ENCODE measurements at places on chromosomes 2 and 18.

DNA sequence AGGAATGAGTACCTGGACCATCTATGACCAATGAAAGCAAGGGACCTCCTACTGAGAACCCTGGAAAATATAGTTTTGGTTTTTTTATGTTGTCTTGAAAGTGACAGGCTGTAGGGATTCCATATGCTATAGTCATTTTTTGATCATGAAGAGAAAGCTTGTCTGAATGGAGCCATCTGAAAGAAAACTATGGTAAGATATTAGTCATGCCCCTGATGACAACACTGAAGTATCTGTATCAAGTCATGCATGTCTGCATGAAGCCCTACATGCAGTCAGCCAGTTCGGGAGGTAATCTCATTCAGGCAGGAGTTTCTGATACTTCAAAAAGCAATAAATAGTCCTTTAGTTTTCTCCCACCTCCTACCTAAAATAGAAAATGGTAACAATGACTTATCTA is 1042.0 kb downstream of the DPP10 start:
- no peak for DNase-seq

- no peak for DNase-seq
Observed at GRCh38 chr18:24052053-24052452, 37.5 kb downstream of the TTC39C start.

DNA sequence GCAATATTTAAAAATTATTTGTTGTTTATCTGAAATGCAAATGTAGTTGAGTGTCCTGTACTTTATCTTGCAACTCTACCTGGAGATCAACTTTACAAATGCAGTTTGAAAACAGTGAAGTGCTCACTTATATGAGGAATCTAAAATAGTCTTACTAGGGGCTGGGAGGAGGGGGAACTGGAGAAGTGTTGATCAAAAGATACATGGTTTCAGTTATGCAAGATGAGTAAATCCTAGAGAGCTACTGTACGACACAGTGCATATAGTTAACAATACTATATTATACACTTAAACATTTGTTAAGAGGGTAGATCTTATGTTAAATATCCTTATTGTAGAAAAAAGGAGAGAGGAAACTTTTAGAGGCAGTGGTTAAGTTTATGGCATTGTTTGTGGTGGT is 241.9 kb downstream of the BCL11A start:
- DNase-seq = no peak

DNA sequence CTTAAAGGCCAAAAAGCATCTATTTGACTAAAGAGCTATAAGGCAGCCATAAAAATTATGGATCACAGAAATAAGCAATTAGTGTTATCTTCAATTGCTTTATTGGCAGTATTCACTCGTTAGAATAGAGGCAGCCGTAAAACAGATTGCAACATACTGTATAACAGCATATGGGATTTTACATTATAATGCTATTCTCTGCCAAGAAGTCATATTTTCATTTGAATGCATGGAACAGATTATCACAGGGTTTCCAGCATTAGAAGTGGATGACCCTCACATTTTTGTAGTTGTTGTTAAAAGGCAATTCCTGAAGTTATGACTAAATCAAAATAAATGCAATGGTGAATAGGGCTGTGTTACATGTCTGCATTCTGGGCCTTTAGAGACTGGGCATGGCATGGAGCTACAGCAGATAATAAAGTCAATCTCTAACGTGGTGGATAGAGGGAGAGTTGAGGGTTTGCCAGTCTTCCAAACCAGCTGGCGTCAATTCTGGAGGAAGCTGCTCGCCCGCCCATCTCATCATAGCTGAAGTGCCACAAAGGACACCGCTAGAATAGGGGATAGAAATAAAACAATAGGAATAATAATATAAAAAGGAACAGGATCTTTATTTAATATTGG is 155.4 kb upstream of the VRK2 start:
- DNase-seq = peak; percentile 65

GRCh38 chr2:6648596-6649247 is 217.0 kb downstream of the CMPK2 start:
- no peak for DNase-seq

All from fibroblast of skin of right biceps (primary cell).